Peyer's patch (tissue), 4 donors: ENCODE measurements at places on chromosomes 11 and 22.

DNA sequence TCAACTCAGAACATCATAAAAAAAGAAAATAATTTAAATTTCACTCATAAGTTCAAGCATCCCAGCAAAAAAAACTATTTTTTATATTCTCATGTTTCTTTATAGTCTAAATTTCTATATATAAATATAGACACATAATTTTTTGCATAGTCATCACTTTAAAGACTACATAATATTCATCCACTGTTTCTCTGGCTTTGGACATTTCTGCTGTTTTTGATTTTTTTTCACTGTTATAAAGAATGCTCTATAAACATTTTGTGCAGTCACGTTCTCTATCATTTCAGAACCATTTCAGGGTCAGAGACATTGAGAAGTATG, 59.7 kb upstream of the CLPB start:
- DNase-seq, result no peak

DNA sequence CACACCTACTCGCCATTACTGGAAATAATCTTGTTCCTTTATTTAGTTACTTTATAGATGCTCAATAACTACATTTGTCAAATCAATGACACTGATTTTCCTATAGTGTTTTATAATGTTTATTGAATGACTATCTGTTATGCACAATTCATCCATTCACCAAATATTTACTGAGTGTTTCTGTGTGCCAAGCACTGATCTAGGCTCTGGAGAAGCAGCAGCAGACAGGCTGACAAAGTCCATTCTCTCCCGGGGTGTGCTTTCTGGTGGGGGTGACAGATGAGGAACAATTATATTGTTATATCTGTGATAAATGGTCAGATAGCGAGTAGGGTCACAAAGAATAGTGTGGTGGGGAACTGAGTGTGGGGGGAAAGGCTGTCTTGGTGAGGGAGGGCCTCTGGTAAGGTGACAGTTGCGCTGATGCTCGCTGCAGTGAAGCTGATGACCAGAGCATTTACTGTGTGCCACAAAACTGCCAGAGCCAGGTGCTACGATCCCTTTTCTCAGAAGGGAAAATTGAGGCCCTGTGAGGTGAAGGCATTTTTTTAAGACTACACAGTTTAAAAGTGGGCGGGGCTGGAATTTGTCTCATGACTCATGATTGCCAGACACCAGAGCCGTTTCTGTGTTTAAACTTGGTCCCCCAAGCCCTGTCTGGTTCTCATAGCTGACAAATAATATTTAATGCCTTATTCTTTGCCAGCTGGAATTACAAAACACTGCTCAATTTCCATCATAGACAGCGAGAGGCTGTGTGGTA, 10.2 kb downstream of the PACS1 start:
- DNase-seq, result peak; percentile 80

GRCh38 chr11:30565027-30565426, 21.1 kb downstream of the MPPED2 start:
- no peak for DNase-seq

GRCh38 chr11:86158704-86159580, 85.6 kb upstream of the EED start:
- no peak for DNase-seq

GRCh38 chr11:46682773-46683752, 17.4 kb downstream of the ARHGAP1 start:
- no peak for DNase-seq

GRCh38 chr22:44516841-44517240, 18.8 kb upstream of the RTL6 start:
- DNase-seq, result no peak

DNA sequence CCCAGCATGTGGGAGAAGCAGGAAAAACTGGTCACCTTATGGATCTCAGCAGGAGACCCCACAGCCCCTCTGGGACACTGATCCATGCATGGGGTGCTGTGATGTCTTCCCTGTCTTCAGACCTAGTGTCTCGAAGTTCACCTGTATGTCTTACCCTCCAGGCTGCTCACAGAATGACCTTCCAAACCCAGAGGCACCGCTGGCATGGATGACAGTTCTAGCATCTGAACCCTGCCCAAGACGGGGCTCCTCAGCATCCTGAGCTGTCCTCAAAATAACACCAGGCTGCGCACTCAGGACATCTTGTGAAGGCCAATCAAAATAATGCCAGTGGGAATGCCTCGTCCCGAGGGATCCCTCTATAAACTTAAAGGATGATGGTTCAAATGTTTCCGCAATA, 824.9 kb downstream of the TBC1D22A start:
- no peak for DNase-seq

DNA sequence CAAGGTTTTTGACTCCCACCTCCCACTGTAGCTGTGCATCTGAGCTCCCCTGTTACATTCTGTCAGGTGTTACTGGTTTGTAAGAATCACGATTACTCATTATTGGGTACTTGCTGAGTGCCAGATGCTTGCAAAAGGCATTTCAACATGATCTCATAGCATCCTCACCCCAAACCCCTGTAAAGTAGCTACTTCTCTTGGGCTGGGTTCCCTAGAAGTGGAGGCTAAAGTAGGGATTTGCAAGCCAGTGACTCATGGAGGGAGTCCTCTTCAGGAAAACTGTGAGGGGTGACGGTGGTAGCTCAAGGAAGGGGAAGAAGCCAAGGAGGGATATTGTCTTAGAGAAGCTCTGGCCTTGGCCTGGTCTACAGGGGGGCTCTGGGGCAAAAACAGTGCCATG, 78.6 kb downstream of the TIMP3 start:
- no peak for DNase-seq

- no peak for DNase-seq
Observed at GRCh38 chr22:31579835-31580242, 82.2 kb downstream of the PISD start.

DNA sequence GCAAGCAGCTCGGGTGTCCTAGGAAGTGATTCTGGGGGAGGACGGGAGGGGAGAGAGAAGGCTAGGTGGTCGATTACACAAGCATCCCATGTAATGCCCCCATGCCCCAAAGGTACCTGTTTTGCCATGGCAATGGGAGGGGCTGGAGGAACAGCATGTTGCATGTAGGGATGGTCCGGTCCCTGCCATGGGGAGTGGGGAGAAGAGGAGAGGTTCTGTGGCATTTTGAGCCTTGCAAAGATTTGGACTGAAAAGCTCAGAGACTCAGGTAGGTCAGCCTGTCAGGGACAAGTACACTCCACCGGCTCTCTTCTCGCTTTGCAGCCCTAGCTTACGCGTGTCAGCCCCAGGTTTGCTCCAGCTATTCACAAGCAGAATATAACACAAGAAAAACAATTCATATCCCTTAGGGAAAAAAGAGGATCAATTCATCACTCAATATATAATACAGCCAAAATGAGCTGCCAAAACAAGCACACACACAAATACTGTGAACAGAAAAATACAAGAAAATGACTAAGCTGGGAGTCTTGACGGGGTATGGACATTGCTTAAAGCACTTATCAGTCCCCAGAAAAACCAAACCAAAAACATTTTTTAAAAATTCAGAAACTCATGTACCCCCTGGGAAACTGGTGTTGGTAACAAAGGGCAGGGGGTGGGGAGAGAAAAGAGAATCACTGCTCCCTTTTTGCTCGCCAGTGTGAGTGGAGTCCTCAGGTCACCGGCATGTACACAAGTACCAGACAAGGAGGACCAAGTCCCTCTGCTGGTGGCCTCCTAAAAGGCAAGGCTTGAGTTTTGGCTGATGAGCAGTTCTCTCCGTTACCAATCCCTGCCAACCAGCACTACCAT, 21.6 kb downstream of the APOL5 start:
- no peak for DNase-seq

DNA sequence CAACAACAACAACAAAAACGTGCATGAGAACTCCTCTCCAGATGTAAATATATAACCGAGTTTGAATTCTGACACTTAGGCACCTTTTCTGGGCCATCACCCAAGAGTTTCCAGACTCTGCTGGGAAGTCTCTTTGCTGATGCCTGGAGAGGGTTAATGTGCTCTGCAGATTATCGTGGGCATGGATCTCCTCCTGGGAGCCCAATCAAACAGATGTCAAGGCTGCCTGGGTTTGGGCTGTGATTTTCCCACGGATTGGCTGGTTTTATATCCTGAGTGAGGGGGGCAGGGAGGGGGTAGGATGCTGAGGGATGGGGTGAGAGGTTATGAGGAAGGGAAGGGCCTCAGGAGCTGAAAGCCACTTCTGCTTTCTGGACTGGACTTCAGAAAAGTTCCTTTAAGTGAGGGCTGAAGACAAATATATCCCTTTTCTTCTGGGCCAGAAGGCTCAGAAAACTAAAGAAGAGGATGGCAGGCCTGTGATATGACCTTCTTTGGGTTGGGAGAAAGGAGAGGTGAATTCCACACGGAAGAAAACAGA, 4.2 kb downstream of the ELF5 start:
- no peak for DNase-seq

- no peak for DNase-seq
Observed at GRCh38 chr11:63866211-63866610, 27.3 kb downstream of the MARK2 start.

- no peak for DNase-seq
Observed at GRCh38 chr11:33620423-33621171, 80.0 kb downstream of the C11orf91 start.

DNA sequence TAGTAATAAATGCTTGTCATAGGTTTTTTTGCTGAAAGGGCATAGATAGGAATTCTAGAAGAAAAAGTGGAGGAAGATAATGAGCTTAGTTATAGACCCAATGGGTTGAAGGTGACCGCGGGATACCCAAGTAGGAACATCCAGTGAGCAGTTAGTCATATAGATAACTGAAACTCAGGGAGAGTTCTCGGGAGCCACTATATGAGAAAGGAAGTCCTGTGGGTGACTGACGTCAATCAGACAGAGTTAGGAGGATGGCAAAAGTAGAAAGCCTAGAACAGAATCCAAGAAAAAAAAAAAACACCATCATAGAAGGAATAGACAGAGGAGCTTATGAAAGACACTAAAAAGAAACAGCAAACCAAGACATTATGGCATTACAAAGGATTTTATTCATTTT, 1.6 kb upstream of the CNGA4 start:
- no peak for DNase-seq

DNA sequence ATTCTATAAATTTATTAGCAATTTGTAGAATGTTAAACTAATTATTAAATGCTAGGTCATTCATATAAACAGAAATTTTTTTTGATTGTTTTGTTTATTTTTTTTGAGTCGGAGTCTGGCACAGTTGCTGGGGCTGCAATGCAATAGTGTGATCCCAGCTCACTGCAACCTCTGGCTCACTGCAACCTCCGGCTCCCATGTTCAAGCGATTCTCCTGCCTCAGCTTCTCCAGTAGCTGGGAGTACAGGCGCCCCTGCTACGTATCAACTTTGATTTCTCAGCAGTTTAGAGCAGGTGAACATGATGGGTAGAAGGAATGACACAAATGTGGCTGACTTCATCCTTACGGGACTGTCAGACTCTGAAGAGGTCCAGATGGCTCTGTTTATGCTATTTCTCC, at the start of gene OR8H3:
Gene OR8H3, plus strand, starts transcription at position 301 of the 400 bp plus-strand sequence. Its CDS starts 0 bp downstream, at position 301.
- DNase-seq, result no peak

DNA sequence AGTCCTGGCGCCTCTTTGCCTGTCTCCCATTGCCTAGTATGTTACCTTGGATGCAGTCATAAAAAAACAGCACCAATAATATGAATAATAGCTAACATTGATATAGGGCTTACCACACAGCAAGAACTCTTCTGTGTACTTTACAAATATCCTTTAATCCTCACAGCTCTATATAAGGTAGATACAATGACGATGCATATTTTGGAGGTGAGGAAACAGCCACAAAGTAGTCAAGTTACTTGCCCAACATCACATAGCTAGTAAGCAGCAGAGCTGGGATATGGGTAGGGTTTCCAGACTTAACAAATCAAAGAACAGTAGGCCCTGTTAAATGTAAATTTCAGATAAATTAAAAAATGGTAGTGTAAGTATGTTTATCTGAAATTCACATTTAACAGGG, 128.8 kb downstream of the ST3GAL4 start:
- DNase-seq, result no peak

- no peak for DNase-seq
Observed at GRCh38 chr11:62193952-62194351, 3.9 kb downstream of the SCGB1D1 start.

DNA sequence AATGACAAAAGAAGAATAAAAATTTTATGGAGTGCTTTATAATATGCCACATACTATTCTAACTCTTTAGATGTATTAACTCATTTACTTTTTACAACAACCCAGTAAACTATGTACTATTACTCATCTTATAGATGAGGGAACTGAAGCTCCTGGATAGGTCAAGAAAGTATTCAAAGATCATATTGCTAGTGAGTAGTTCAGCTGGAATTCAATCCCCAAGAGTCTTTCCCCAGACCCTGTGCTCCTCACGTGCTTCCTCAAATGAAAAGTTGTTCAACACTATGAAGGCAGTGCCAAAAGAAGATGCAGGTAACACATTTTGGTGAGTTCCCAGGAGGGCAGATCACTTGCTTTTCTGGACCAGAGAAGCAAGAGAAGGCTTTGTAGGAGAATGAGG, 46.8 kb downstream of the BTG4 start:
- no peak for DNase-seq

- no peak for DNase-seq
Observed at GRCh38 chr22:35334004-35334403, 34.3 kb downstream of the TOM1 start.

- no peak for DNase-seq
Observed at GRCh38 chr11:36750349-36750748, 152.3 kb upstream of the RAG2 start.

DNA sequence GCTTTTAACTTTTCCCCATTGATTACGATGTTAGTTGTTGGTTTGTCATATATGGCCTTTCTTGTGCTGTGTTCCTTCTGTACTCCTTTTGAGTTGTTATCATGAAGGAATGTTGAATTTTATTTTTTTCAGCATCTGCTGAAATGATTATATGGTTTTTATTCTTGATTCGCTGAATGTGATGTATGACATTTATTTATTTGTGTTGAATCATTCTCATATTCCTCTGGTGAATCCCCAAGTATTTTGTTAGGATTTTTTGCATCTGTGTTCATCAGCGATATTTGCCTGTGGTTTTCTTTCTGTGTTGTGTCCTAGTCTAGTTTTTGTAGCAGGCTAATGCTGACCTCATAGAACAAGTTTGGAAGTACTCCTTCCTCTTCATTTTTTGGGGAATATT, 78.2 kb downstream of the GGT1 start:
- no peak for DNase-seq

GRCh38 chr11:134511255-134511654, 99.2 kb upstream of the B3GAT1 start:
- no peak for DNase-seq
